Activated CD4-positive, alpha-beta T cell treated with anti-CD3 and anti-CD28 coated beads, Interleukin-2, amount 50 U/mL, for 4 hours (primary cell): ENCODE measurements at places on chromosomes 16 and 17.

GRCh38 chr17:55463600-55463999 is 42.0 kb upstream of the MMD start:
- no peak for DNase-seq

DNA sequence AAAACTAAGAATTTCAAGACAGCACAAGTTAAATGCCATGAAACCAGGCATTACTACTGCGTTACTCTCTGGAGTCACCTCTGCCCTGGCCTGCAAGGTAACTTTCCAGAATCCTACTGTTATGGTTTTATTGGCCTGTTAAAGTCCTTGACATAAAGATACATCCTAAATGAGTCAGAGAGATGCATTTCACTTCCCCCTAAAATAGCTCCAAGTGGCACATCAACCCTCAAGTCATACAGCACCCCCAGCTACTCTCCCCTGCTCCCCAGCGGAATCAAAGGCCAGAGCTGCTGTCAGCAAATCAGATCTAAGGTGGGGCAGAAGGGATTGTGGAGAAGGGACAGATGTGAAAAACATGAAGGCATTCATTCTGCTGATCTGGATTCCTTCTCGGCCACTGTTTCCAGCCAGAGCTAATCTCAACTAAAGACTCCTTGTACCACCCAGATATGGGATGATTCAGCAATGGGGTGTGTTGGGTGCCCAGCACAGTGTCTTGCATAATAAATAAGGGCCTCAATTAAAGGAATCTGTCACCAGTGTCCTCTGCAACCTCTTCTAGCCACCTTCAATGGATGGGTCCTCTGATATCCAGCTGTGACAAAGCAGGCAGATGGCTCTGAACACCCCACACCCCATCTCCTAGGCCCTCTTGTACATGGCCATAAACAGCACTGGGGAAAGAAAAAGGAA is 8.5 kb upstream of the CCL1 start:
- DNase-seq: no peak

GRCh38 chr17:18217412-18218015 is 7.9 kb upstream of the LLGL1 start:
- peak; percentile 65 for DNase-seq

DNA sequence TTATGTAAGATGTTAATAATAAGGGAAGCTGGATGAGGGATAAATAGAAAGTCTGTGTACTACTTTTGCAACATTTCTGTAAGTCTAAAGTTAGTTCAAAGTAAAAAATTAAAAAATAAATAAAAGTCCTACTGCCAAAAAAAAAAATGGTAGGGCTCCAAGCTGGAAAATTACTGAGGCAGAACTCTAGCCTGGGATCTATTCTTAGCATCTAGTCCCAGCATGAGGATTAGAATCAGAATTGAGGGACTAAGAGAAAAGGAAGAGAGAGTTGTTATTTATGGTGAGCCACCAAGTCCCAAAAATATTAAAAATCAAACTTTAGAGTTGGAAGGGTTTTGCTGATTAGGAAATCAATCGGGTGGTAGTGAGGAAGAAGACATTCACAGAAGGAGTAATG is 110.3 kb downstream of the CYB561 start:
- no peak for DNase-seq

DNA sequence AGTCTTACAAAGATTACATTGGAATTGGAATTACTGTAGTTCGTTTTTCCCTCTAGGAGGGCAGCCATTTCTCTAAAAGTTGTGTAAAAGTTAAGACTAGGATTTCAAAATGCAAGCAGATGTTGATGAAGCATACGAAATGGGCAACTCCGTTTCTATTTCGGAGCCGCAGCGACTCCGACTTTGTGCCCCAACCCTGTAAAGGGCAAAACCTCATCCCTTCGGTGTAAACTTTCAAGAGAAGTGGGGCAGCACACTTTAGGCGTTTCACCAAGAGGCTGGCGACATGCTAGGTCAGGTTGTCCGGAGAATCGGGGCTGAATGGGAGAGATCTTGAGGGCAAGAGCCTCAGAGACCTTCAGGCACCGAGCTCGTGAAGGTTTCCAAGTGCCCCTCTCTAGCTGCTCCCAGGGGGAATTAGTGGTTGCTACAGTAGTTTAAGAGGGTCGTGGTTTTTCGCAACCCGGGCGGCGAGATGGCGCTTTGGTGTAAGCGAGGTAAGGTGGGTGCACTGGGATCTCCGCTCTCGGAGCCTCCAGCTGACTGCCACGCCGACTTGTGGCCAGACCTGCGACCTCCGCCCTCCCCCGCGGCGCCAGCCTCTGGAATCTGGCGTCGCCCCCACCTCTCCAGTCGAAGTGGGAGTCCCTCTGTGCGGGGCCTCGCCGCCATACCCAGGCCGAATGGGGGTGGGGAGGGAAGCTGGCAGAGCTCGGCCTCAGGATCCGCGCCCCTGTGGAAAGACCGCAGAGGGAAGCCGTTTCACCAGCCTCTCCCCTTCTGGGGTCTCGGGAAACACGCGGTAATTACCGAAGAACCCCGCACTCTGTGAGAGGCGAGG is 1.0 kb upstream of the HEXIM2 start:
- DNase-seq: peak; percentile 50

GRCh38 chr17:76528528-76529223 is 8.8 kb downstream of the CYGB start:
- no peak for DNase-seq

DNA sequence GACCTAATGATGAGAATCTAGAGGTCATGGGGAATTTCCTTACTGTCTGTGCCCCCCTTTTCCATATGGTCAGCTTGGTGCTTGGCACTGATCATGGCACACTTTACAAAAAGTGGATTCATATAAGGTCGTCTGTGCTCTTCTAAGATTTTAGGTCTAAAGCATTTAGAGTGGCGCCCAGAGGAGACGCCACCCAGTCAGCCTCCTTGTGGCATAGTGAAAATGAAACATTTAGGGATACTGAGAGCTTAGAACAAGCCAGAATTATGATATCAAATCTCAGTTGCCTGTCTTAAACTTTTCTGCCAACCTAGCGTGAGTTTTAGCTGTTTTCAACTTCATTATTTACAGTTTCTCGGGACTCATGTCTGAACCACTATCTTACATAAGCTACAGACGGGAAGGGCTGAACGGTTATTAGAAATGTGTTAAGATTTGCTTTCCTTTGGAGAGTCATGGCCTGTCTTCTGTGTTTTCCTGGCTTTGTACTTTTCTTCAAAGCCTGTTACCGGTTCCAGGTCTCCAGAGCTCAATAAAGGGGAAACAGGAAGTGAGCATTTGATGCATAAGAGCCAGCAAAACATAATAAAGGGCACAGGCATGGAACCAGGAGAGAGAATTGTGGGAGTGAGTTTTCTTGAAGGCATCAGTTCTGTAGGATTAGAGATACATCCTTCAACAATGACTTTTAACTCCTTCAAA is 13.7 kb downstream of the ZNRF1 start:
- DNase-seq: no peak

DNA sequence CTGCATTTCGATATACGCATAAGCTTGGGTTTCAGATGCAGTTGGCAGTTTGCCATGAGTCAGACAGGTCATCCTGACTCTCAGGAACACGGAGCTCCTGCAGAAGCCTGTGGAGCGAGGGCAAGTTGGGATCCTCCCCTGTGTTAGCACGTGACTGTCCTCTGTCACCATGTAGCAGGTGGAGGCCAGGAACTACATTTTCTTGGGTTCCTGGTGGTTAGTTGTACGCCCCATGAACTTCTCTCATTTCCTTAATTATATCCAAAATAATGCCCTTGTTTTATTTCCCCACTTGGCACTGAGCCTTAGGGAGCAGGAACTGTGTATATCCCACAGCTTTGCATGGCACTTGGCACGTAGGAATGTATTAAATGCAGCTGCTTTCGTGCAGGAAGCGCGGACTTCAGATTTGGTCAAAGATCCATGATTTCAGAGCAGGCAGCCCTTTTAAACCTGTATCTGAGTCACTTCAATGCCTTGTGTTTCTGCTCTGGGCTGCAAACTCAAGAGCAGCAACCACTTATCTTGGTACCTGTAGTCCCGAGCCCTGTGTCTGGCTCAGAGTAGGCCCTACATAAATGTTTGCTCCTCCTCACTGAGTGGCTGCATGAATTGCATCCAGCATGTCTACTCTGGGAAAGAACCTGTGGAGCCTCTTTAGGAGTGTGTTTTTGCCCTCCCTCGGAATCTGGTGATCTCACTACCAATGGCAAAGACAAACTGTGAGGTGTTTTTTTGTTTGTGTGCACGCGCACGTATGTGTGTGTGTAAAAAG is 428.4 kb downstream of the MAF start:
- no peak for DNase-seq

DNA sequence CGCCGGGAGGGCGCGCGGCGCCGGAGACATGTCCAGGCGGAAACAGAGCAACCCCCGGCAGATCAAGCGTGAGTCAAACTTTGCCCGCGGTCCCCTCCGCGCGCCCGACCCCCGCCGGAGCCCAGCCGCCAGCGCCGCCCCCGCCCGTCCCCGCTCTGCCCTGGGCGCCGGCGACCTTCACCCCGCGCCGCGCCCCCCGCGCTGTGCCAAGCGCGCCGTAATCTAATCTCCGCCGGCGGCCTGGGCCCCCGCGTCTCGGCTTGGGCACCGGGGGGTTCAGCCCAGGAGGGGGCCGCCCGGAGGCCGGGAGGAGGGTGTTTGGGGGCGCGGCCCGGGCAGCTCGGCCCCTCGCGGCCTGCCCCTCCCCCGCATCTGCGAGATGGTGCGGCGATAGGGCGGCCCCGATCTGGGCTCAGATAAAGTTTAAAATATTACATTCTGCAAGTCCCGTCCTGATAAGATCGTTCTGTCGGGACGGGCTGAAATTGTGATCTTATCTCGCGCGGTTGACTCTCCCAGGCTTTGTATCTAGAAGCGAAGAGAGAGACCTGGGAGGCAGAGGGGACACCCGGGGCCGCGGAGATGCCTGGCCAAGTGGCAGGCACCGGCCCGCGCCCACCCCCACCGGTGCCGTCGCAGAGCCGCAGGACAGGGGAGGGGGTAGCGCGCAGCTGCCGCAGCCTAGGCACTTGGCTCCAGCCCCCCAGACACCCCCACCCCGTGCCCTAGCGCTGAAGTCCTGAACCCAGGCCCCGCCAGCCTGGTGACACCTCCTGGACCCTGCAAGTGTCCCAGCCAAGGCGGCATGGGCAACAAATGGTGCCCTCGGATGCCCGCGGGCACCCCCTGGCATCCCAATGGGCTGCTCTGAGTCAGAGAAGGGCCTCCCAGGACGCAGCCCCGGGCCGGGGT is 787 bp downstream of the ZFPM1 start:
- DNase-seq: no peak

- no peak for DNase-seq
Observed at GRCh38 chr17:66643815-66644710, 190.9 kb upstream of the CACNG5 start.

- no peak for DNase-seq
Observed at GRCh38 chr17:47368262-47368661, 44.5 kb downstream of the EFCAB13 start.

DNA sequence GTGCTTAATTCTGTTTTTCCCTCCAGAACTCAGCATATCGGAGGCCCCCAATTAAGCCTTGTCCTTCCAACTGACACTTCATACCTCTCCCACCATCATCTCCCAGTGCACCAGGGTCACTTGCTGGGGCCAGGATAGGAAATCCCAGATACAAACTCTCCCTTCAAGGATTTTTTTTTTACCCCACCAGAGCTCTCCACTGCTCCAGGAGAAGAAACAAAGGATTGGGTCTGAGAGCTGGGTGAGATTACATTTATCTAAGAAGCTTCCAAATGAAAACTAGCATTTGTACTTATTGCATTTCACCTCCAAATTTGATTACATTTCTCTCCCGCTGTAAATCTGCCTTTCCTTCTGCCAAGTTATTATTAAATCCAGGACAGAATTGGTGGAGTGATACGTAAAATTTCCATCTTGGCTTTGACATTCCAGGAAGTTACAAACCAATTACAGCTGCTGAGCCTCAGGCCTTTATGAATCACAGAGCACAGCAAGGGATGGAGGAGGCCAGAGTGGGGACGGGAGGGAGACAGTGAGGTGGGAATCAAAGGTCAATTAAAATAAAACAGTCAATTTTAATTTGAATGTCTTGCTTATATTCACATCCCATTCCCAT is 123.5 kb downstream of the USP31 start:
- no peak for DNase-seq

DNA sequence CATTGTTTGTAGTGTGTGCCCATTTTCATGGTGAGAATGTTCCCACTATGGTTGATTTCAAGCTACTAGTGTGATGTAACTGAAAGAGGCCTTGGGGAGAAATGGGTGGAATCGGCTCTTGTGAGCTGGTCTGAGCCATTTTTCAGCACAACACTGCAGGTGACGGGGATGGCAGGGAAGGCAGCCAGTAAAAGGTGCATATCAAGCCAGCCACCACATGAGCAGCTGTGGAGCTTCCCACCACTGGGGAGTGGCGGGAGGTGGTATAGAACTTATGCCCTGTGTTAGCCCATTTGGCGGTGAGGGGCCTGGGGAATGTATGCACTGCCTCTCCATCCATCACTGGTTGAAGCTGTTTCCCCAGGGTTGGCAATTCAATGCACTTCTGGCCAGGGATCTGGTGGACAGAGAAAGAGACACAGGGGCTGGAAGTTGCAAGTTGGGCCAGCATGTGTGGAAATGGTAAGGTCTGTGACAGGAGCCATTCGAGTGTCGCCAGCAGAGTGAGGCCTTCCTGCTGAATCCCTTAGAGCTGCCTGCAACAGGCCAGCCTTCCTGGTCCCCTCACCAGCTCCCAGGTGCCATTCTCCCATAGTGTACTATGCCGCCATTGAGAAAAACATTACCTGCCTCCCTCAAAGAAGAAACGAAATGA is 31.7 kb upstream of the BRD7 start:
- no peak for DNase-seq

- no peak for DNase-seq
Observed at GRCh38 chr16:88545781-88546180, 24.4 kb upstream of the ZC3H18 start.

- no peak for DNase-seq
Observed at GRCh38 chr16:84597931-84598351, 19.9 kb downstream of the COTL1 start.

DNA sequence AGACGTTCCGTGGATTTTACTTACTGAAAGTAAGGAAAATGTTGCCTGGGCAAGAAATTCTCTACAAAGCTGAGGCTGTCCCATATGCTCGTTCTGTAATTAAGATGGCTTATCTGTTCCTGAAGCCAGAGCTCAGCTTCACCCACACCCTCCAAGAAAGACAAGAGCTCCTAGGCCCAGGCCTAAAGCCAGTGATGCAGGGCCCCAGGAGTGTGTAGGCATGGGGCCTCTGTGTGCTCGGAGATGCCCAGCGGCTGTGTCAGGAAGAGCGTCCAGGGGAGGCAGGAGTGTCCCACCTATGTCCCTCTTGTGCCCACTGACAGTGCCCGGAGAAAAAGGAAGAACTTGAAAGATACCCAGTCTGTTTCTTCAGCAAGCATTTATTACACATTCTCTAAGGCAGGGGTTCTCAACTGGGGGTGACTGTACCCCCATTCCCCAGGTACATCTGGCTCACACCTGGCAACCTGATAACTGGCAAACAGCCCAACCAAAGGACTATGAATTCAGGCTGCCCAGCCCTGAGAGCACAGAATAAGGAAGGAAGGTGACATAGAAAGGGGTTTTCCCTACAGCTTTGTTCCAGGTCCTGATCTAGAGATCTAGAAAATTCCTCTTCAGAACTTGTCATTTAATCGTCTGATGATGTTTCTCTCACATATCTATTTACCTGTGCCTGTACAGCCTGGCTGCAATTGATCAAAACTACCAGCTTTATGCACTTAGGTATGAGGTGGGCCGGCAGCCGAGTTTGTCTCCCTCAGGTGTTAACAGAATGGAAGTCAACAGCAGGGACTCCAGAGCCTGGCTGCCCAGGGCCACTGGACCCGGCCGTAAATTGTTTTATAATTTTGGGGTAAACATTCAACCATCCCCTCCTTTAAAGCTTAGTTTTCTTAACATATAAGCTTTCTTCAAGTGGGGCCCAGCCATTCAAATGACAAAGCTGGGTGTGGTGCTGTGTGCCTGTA is 12.0 kb downstream of the SNN start:
- no peak for DNase-seq

- DNase-seq: no peak
Observed at GRCh38 chr17:16287563-16288027, 65.7 kb downstream of the CENPV start.
